Activated CD8-positive, alpha-beta memory T cell treated with anti-CD3 and anti-CD28 coated beads for 4 hours (primary cell): ENCODE measurements at places on chromosomes 16 and 17.

DNA sequence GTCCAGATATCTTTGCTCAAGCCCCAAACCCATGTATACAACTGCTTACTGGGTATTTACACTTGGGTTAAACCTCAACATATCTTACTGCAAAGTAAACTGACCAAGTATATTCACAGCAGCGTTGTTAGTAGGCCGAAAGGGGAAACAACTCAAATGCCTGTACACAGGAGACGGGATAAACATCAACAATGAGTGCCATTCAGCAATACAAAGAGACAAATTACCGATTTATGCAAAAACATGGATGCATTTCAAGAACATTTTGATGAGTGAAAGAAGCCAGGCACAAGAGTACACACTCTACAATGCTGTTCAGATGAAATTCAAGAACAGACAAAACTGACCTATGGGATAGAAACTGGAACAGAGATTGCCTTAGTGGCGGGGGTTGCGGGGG lies 136.3 kb upstream of the CACNG3 start:
- DNase-seq, result no peak

GRCh38 chr17:1143573-1143972 lies 36.2 kb downstream of the ABR start:
- no peak for DNase-seq

DNA sequence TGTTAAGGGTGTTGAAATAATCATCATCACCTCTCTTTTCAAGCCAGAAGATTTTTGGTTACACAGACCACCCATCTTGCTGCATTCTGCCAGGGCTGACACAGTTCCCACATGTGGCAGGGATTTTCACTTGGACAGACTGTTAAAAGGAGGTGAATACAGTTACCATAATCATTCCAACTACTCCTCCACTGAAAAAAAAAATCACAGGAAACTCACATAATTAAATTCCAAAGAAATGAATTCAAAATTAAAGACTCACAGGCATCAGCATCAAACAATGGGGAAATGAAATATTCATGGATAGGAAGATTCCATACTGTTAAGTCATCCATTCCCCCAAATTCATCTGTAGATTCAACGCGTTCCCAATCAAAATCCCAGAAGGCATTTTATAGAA lies 209.4 kb downstream of the MRTFB start:
- no peak for DNase-seq

DNA sequence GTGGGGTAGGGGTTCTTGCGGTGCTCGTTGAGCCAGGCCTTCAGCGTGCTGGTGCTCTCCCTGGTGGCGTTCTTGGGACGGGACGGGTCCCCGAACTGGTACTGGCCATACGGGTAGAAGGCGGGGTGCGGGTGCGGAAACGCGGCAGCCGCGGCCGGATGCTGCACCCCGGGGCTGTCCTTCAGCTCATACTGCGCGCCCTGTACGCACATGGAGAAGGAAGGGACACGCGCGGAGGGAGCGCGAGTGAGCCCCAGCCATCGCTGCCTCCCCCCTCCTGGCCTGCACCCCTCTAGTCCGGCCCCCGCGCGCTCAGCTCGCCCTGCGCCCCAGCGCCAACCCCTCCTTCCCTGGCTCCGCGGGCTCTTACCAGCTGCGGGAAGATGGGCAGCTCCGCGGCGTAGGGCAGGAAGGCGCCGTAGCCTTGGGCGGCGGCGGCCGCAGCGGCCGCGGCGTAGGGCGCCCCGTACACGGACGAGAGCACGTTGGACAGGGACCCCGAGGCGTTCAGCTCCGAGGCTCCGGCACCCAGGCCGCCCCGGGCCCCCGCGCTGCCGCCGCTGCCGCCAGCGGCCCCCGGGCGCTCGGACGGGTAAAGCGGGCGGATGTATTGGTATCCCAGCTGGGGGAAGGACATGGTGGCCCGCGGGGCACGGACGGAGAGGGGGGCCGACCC lies 1.0 kb downstream of the IRX3 start:
- no peak for DNase-seq

- no peak for DNase-seq
These were observed 130.5 kb downstream of the NPIPB5 start for GRCh38 chr16:22641131-22641628.

GRCh38 chr16:75271441-75272096 lies 20.1 kb upstream of the BCAR1 start:
- no peak for DNase-seq

DNA sequence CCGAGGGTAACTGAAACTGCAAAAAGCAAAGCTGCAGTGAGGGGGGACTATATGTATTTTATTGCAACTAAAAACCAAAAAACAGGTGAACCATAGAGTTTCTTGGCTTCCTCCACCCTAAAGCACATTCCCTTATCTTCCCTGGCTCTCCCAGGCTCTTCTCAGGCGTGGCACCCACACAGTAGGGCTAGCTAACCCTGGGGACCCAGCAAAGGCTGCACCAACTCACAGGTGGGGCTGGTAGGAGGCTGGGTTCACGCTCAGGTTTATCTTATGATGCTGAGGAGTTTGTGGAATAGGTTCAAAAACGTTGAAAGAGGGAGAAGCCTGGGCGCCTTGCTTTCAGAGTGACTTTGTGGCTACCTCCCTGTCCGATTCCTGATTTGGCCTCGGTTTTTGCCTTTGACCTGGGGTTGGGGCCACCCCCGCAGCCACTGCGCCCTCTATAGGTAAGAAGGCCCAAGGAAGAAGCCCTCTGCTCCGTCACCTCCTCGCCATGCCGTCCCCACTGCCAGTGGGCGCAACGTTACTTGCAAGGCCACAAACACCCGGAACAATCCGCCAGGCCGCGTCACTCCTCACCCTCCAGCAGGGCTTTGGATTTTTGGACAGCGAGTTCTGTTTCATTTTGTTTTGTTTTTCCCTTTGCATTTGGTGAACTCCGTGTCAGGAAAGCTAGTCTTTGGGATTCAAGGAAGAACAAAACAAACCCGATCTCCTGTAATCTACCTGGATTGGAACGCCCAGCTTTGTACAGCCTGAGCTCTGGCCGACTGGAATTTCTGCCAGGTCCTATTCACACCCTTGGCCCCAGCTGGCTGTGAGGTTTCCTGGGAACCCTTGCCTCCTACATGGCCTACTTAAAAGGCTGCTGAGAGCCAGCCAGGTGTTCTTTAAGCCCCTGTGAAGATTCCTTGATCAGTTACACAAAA lies 60.8 kb downstream of the TBC1D16 start:
- DNase-seq, result no peak

DNA sequence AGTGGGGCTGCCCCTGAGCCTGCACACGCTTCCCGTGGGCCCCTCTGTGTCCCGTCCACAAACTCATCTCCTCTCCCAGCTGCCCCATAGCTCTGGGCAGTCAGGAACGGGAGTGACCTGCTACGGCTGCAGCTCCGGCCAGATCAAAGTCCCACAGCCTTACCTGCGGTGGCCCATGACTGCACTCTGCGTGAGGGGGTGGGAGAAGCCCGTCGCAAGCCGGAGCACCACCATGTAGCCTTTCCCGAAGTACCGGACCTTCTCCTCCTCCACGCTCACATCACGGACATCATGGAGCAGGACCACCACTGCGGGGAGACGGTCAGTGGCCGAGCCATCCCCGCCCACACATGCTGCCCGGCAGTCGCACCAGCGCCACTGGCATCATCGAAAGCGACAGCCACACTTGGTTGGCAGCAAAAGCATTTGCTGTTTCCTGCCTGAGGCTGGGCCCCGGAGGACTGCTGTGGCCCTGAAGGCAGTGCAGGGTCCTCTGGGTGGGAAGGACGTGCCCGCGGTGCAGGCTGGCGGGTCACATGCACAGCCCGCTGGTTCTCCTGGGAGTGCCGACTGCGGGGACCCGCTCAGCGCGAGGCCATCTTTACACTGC lies 6.2 kb downstream of the CYBC1 start:
- DNase-seq, result no peak

- DNase-seq, result no peak
These were observed 87.9 kb downstream of the CCDC182 start for GRCh38 chr17:57657211-57657610.

- no peak for DNase-seq
These were observed 1.3 kb downstream of the SBK1 start for GRCh38 chr16:28293601-28293960.

DNA sequence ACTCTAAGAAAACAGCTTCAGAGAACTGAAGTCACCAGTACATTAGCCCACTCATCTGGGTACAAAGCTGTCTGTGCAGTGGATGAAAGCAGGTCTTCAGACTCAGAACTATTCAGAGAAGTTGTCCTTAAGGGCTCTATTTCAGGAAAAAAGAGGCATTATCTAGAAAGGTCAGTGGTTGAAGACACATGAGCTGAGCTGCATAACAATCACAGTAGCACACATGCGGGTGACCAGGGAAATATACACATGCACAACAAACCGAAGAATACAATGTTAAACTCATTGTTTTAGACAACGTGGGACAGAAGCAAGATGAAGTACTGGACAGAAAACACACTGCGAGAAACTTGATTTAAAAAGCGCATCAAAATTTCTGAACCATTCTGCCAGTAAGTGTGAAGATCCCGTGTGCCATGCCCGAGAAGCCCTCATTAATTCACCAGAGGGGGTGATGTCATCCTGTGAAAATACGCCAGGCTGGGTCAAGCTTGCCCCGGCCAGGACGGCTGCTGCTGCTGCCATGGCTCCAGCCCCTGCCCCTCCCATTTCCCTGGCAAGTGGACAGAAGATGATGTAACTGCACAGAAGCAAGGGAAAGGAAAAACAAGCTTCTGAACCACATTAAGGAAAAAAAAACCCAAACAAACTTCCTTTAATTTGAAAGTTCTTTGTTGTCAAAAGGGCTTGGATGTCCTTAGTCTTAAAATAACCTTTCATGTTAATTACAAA lies 10.1 kb downstream of the DYNC1LI2 start:
- DNase-seq, result no peak

- peak; percentile 69 for DNase-seq
These were observed 591 bp upstream of the SLFN5 start for GRCh38 chr17:35242158-35242804.

GRCh38 chr16:57092786-57093411 lies 516 bp downstream of the CPNE2 start:
- no peak for DNase-seq

DNA sequence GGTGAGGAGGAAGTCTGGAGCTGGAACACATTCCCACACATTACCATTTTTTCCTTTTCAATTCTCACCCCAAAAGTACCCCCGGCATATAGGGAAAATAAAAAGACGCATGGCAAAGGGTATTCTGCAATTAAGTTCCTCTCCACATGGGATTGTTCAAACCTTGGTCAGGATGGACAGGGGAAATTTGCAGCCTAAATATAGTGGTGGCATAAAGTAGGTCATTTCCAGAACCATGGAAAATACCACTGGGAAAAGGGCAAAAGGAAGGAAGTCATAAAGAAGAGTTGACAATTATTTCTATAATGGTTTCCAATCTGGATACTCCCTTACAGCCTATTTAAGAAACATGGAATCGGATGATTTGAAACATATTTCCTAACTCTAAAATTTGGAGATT lies 135.8 kb downstream of the STX8 start:
- DNase-seq, result no peak

DNA sequence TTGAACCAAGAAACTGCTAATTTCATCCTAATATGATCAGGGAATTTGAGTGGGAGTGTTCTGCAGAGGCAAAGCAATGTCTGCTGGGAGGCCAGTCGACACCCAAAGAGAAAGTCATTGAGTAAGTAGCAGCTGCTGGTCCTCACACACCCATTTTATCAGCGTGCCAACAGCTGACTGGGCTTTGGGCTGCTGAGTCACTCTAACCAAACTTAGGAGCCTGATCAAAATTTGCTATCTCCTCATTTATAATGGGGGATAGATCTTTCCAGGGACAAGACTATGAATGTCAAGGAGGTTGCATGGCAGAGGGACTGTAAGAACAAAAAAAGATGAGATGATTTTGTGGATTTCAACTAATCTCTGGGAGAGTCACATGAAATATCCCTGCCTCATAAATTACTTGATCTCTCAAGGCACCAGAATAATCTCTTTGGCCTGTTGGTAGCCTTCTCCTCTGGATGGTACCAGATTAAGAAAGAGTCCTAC lies 32.9 kb downstream of the CPSF4L start:
- DNase-seq, result no peak

- DNase-seq, result no peak
These were observed 165.1 kb upstream of the CDC42EP4 start for GRCh38 chr17:73476890-73477350.

DNA sequence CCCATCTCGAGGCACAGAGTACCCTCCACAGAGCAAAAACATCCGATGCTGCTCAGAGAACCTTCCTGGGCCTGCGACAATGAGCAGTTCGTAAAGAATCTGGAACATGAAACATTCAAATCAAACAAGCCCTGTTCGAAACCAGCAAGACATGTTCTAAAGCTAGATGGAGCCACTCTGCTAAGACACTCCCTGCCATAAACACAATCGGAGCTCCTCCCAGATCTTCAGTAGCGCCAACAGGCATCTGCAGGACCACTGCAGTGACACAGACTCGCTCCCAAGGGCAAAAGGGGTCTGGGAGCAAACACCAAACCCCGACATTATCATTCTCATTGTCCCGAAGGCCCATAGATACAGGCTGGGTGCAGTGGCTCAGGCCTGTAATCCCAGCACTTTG lies 108.7 kb downstream of the ZFHX3 start:
- DNase-seq, result no peak

DNA sequence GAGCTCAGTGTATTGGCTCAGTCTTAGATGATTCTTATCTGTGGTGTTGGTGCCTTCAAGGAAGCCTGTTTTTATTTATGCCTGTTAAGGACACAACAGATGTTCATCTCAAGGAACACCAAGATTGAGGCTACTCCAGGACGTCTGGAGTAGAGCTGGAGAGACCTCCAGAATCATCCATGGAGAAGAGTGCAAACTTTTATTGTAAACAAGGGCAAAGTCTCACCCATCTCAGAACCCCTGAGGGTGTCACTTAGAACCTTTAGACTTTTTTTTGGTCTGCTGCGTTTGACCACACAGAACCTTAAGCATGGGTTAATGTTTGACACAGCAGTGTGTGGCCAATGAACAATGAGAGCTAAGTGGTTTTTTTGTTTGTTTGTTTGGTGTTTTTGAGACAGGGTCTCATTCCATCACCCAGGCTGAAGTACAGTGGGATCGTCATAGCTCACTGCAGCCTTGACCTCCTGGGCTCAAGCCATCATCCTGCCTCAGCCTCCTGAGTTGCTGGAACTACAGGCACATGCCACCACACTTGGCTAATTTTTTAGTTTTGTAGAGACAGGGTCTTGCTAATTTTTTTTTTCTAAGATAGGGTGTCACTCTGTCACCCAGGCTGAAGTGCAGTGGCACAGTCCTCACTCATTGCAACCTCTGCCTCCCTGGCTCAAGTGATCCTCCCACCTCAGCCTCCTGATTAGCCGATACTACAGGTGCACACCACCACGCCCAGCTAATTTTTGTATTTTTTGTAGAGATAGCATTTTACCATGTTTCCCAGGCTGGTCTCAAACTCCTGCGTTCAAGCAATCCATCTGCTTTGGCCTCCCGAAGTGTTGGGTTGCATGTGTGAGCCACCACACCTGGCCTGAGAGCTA lies 16.3 kb downstream of the SLC47A1 start:
- no peak for DNase-seq

DNA sequence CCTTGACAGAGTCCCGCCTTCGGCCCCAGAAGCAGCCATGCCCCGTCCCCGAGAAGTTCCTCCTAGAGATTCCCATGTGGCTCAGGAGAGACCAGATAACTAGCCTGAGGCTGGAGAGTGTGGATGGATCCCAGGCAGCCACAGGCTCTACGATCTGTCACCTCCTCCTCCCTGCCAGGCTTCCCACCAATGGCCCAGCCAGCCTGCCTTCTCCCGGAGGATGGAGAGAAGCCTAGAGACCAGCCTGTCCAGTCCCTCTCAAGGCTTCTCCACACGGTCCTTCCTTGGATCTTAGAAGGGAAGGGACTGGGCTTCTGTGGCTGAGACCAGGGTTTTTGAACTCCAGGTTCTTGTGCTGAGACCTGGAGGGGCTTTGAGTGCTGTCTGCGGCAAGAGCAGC lies 1.6 kb upstream of the SMTNL2 start:
- DNase-seq, result no peak
